Hair follicular keratinocyte (primary cell): ENCODE measurements at places on chromosomes 13 and 19. TPM values are rescaled to one million over a fixed set of nuclear protein-coding genes. Genes with fewer than 3 reads are reported as not detected.

Gene SEMA6B
- total RNA-seq = not detected in 2 replicates

Gene ZIC2
- not detected in 2 replicates for total RNA-seq

Gene GPR183
- total RNA-seq = not detected in 2 replicates

Gene PTPRS
- 12.4 and 29.7 TPM in 2 replicates for total RNA-seq

Gene SCGB2B2
- 0.08 TPM in 1 of 2 replicates, not detected in the other for total RNA-seq

Gene IGFL3
- 0.30 and 0.78 TPM in 2 replicates for total RNA-seq

Gene PLEKHF1
- total RNA-seq = 16.6 and 27.2 TPM in 2 replicates

Gene C19orf44
- total RNA-seq = 1.6 and 2.5 TPM in 2 replicates

Gene NKPD1
- 1.1 and 2.1 TPM in 2 replicates for total RNA-seq

Gene ZAR1L
- total RNA-seq = not detected in 2 replicates

Gene FAM124A
- not detected in 2 replicates for total RNA-seq

Gene CEACAM16
- total RNA-seq = not detected in 2 replicates

Gene ENOX1
- 0.47 and 0.99 TPM in 2 replicates for total RNA-seq

Gene ARL11
- total RNA-seq = 0.08 TPM in 1 of 2 replicates, not detected in the other

Gene CNN1
- total RNA-seq = not detected in 2 replicates

Gene NPAS1
- total RNA-seq = 0.46 TPM in 1 of 2 replicates, not detected in the other

Gene LRRC8E
- total RNA-seq = 7.6 and 9.9 TPM in 2 replicates

Gene SIGLECL1
- not detected in 2 replicates for total RNA-seq

Gene FCGBP
- total RNA-seq = under 0.01 TPM in 1 of 2 replicates, not detected in the other

Gene FLT3
- total RNA-seq = not detected in 2 replicates

Gene TMC4
- total RNA-seq = 6.6 and 22.6 TPM in 2 replicates

Gene PEAK3
- total RNA-seq = not detected in 2 replicates

Gene OLFM2
- 3.6 and 4.2 TPM in 2 replicates for total RNA-seq

Gene TUBA3C
- total RNA-seq = not detected in 2 replicates

Gene MUC16
- total RNA-seq = not detected in 2 replicates

Gene EVI5L
- 14.2 and 18.0 TPM in 2 replicates for total RNA-seq
